Stimulated activated CD4-positive, alpha-beta T cell treated with anti-CD3 and anti-CD28 coated beads, Interleukin-2, amount 100 ng/mL, for 24 hours (primary cell): ENCODE measurements at places on chromosomes 5 and 9.

GRCh38 chr5:68396722-68397121, 181.2 kb downstream of the PIK3R1 start:
- DNase-seq, result no peak

DNA sequence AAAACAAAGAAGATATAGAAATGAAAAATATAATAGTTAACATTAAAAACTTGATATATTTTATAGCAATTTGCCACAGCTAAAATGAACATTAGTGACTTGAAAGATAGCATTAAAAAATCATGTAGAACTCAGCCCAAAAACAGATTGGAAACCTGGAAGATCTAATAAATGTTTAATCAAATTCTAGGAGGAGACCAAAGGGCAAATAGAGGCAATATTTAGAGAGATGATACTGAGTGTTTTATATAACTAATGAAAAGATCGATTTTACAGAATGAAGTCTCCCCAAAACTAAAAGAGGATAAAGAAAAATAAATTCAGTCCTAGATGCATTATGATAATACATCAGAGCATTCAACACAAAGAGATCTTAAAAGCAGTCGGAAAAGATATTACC, 127.0 kb downstream of the CWC27 start:
- no peak for DNase-seq

DNA sequence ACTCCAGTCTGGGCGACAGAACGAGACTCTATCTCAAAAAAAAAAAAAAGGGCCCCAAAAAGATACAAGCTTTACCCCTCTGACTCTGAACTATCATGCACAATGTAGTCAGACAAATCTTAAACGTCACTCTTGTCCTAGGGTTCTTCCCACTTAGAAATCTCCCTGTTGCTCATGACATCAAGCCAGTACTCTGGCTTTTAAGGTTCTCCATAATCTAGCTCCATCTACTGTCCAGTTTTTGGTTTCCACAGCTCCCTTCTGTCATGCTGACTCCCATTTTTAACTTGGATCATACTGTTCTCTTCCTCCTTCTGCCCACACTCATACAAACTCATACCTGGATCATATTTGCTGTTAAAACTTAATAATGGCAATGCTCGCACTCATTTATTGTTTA, 156.7 kb upstream of the TLX3 start:
- no peak for DNase-seq

- no peak for DNase-seq
These were observed 134.5 kb downstream of the SEC61B start for GRCh38 chr9:99356512-99356971.

GRCh38 chr9:78064075-78064474, 32.5 kb upstream of the GNAQ start:
- DNase-seq, result no peak

DNA sequence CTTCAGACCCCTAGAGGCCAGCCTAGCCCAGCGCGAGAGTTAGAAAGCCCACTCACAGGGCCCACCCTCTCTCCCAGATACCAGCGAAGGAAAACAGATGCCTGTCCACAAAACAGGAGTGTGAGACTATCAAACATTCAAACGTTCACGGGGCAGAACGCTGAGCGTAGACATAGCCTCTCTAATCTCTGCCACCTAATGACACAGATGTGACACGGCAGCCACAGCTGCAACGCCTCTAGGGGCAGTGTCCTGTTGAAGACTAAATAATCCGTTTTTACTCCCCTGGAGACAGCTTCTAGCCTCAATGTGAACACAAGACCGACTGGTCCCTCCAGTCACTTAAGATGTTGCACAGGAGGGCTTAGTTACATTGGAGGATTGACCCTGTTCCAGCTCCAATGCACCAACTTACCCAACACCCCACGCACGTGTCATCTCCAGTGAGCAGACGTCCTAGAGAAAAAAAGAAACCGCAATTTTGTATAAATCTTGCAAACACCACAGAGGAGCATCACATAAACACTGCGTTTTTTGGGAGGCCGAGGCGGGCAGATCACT, 14.3 kb downstream of the DIPK1B start:
- DNase-seq, result peak; percentile 52

- no peak for DNase-seq
These were observed 51.7 kb upstream of the NR5A1 start for GRCh38 chr9:124558777-124559470.

- no peak for DNase-seq
These were observed 11.4 kb downstream of the TTC1 start for GRCh38 chr5:160020266-160020770.

GRCh38 chr5:65102976-65103711, 334.4 kb downstream of the CWC27 start:
- peak; percentile 43 for DNase-seq

DNA sequence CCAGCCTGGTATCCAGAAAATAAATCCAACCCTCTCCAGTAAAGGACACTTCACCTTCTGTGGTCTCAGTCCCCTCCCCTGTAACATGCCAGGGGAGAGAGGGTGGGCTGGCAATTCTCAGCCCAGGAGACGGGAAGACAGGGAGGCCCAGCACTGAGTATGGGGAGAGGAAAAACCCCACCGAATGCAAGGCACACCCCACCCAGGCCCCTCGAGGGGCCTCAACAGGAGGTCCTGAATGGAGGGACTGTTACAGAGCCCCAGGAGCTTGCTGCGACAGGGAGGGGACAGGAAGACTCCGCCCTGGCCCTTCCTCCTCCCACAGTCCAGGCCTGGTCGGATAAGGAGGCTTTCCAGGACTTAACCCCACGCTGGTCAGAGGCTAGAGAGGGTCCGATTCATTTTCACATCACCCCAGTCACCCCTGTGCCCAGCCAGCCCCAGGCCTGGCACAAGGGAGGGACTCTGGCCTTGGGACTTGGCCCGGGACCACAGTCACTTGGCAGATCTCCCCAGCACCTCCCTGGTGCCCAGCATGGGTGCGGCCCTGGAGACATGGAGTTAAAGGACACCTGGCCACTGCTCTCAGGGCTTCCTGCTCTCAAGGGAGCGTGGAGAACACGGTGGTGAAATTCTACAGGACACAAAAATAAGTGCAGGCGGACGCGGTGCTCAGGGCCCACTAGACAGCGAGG, 44.9 kb upstream of the STXBP1 start:
- no peak for DNase-seq

DNA sequence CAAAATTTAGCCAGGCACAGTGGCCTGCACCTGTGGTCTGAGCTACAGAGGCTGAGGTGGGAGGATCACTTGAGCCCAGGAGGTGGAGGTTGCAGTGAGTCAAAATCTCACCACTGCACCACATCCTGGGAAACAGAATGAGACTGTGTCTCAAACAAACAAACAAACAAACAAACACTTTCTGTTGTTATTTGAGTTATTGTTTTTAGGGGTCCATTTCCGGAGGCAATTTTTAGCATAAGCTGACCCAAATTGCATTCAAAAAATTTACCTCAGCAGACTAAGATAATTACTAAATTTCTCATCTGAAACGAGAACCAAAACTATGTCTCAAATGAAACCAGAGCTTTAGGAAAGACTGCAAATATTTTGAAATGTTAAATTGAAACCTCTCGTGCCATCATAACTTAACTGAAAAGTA, 1485.1 kb downstream of the EFNA5 start:
- no peak for DNase-seq

- no peak for DNase-seq
These were observed 128.5 kb downstream of the LURAP1L start for GRCh38 chr9:12903316-12903715.

DNA sequence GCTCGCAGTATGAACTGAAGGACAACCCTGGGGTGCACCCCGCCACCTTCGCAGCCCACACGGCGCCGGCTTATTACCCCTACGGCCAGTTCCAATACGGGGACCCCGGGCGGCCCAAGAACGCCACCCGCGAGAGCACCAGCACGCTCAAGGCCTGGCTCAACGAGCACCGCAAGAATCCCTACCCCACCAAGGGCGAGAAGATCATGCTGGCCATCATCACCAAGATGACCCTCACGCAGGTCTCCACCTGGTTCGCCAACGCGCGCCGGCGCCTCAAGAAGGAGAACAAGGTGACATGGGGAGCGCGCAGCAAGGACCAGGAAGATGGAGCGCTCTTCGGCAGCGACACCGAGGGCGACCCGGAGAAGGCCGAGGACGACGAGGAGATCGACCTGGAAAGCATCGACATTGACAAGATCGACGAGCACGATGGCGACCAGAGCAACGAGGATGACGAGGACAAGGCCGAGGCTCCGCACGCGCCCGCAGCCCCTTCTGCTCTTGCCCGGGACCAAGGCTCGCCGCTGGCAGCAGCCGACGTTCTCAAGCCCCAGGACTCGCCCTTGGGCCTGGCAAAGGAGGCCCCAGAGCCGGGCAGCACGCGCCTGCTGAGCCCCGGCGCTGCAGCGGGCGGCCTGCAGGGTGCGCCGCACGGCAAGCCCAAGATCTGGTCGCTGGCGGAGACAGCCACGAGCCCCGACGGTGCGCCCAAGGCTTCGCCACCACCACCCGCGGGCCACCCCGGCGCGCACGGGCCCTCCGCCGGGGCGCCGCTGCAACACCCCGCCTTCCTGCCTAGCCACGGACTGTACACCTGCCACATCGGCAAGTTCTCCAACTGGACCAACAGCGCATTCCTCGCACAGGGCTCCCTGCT, 3.8 kb downstream of the IRX1 start:
- no peak for DNase-seq

GRCh38 chr5:95630394-95630917, 10.6 kb downstream of the GPR150 start:
- no peak for DNase-seq

DNA sequence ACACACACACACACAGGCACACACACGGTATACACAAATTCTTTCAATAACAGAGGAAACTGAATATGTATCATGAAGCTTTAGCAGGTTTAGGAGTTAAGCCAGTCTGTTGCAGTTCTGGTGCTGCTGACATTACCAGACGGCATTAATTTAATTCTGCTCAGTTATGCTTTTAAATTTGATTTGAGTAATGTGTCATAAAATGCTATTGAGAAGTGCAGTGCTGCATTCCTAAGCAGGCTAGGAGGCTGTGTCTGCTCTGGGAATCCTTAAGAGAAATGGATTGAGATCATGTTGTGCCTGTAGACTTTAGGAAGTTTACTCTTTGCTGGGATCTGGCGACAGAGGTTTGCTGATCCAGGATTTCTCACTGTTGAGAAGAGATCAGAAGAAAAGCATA, 733.8 kb downstream of the BRINP1 start:
- no peak for DNase-seq

DNA sequence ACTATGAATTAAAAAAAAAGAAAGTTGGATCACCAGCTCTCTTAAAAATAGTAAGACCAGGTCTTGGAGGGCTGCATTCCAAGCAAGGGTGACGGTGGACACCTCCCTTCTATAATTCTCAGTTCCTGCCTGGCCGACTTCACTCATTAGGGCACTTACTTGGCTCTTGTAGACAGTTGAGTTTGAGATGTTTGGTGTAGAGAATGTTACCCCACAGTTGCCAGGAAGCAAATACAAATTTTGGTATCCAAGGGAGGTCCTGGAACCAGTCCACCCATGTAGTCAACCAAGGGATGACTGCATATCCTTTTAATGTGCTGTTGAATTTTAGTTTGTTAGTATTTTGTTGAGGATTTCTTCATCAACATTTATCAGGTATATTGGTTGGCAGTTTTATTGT, 20.6 kb downstream of the B4GALT7 start:
- no peak for DNase-seq

DNA sequence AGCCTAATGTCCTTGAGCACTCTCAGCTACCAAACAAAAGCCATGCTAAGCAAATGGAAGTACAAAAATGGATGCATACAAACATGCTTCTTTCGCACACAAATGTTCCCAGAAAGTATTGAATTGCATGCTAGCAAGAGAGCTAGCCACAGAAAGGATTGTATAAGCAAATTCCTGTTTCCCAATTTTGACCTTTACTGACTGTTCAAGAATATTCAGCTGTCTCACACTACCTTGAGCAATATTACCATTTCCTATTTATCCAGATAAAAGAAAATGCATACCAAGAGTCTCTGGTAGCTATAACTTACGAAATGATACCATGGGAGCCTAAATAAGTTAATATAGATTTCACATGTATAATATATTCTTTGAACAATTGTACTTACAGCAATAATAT, 264.6 kb downstream of the TMEM167A start:
- DNase-seq, result no peak

DNA sequence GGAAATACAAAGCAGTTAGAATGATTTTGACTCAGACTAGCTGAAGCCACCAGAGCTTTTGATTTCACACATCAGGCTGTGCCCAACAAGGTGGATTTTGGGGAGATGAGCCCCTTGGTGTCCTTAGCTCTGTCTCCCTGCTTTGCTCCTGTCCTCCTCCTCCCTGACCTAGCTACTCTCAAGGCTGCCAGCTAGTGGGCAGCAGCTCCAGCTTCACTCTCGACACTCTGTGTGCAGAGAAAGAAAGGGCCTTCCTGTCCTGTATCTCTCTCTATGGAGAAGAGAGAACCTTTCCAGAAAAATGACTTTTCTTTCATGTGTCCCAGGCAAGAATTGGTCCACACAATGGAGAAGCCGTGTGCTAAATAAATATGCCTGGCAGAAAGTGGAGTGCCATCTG, 446.2 kb downstream of the SEMA5A start:
- no peak for DNase-seq

DNA sequence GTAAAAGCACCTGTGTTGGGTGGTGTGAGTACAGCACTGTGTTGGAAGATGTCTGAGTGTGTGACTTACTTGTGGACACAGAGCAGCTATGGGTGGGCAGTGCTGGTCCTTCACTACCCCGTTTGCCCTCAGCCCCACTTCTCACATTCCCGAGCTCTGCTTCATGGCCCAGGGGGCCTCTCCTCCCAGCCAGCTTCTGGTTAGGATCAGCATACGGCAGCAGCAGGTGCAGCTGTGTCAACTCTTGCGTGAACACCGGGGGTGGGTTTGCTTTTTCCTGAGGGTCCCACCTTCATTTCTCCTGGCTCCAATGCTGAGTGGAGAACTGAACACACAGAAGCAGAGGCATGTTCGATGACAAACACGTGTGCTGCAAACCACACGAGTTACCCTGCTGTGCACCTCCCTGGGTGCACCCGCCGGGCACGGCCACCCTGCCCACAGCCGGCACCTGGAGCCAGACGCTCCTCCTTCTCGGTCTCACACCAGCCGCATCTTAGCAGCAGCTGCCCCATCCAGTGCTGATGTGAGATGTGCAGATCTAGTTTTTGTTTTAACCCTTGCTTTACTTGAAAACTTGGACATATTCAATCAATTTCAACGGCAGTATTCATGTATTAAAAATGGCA, 14.9 kb upstream of the SLC6A3 start:
- DNase-seq, result no peak

- DNase-seq, result no peak
These were observed 31.0 kb downstream of the EFCAB9 start for GRCh38 chr5:172224996-172225395.

DNA sequence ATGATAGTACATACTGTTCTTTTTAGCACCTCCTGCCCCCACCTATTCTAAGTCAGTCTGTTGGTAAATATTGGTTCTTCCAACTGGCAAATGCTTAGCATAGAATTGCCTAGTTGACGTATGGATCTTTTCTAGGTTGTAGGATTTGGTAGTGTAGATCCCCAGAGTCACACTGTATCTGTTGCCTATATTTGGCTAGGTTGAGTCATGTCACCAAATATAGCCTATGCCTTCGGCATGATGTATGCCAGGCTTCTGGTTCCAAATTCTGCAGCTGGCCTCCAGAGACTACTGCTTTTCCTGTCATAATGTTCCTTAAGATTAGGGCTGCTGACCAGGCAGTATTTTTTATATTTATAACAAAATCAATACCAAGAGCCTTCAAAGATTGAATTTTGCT, 38.2 kb downstream of the CPEB4 start:
- no peak for DNase-seq

GRCh38 chr5:54224103-54224826, 86.1 kb downstream of the ARL15 start:
- DNase-seq, result no peak
